ENCODE measurements at places on chromosomes 7 and 10.

- DNase-seq = no peak
Observed at GRCh38 chr10:48314107-48314506, 7.6 kb downstream of the MAPK8 start.

GRCh38 chr10:4242561-4243035, 457.6 kb upstream of the KLF6 start:
- no peak for DNase-seq

DNA sequence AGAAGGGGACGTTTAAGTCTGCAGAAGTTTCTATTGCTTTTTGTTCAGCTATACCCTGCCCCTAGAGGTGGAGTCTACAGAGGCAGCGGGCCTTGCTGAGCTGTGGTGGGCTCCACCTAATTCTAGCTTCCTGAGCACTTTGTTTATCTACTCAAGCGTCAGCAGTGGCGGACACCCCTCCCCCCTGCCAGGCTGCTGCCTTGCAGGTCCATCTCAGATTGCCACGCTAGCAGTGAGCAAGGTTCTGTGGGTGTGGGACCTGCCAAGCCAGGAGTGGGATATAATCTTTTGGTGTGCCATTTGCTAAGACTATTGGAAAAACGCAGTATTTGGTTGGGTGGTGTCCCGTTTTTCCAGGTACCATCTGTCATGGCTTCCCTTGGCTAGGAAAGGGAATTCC, 147.3 kb upstream of the PRPS1L1 start:
- no peak for DNase-seq

DNA sequence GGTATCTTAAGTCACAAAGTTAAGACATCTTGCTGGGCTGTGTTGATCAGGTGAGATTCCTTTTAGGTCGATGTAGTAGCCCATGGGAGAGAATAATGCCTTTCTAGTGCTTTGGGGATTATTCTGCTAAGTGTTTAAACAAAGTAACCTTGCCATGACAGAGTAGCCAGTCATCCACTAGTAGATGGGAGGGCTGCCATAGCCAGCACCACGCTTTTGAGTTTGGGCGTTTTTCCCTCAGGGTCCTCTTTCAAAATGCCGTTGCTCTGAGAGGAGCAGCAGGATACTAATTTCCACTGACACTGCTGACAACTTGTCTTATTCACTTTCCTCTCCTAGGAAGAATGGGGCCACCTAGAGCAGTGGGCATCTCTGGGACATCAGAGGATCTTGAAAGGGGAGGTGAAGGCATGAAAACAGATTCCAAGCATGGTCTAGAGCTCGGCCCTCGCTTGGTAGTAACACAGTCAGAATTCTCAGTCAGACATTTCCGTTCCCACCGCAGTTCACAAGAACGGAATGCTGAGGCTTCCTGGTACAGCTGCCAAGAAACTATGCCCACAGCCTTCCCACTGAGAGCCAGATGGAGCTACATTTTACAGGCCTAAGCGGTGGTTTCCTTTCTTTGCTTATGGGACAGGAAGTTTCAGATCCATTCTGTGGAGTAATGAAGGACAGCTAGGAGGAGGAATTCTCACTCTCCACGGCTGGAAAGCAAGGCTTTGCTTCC, 15.3 kb upstream of the RSU1 start:
- DNase-seq = no peak

GRCh38 chr10:129193148-129193547, 273.9 kb upstream of the MGMT start:
- DNase-seq = no peak

GRCh38 chr7:140867467-140868462, 57.0 kb downstream of the BRAF start:
- DNase-seq = no peak

GRCh38 chr10:27525819-27526218, 21.7 kb downstream of the RAB18 start:
- DNase-seq = no peak

- no peak for DNase-seq
Observed at GRCh38 chr10:49758249-49758930, 3.7 kb downstream of the OGDHL start.

DNA sequence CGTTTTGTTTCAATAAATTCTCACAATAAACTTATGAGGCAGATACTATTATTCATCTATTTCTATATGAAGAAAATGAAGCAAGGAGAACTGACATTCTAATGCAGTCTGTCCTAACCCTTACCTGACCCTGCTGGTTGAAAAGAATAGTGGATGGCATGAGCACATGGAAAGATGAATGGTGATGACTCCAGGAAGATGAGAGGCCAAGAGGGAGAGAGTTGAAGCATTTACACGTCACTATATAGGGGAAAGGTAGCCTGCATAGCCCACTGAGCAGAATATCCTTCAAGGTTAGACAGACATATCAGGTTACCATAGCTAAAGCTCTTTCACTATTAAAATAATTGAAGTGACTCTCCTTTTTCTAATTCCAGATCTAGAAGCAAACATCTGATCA, 163.9 kb upstream of the CDK1 start:
- DNase-seq = no peak

- DNase-seq = no peak
Observed at GRCh38 chr10:124756156-124756903, 12.2 kb upstream of the FAM53B start.

DNA sequence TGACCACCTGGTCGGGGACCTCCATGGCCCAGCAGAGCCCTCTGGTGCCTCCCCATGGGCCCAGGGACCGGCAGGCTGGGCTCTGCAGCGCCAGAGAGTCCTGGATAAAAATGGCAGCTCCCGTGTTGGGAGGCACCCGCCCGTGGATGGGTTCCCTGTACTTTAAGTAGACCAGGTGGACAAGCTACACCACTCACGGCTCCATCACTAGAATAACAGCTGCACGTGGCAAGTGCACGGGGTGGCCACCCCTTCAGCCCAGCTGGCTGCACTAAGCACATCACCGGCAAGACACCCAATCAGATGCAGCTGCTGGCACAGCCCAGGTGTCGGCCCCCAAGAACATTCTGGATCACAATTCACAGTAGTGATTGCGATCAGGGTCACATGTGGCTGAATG, 69.8 kb downstream of the DIP2C start:
- no peak for DNase-seq

DNA sequence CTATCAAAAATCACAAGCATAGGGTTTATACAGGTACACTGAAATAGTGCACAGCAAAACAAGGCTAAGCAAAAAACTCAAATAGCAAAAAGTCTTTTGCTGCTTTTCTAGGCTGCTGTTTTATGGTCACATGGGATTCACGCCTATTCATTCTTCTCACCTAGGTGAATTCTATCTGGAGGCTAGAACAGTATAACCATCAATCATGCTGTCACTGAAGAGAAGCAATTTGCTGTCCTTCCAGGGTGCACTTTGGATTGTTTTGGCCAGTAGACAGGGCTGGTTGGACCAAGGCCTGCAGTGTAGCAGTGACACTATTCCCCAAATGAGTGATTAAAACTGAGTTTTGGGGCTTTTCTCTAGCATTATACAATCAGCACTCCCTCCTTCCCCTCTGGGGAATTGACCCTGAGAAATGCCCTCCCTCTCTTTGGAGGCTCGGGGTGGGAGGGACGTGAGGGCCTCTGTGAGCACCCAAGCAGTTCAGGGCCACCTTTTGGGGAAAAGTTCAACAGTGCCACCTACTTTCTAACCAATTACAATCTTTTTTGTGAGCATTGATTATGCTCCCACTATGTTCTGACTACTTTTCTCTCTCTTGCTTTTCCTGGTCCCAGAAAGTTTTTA, 16.2 kb upstream of the SND1 start:
- no peak for DNase-seq

- DNase-seq = no peak
Observed at GRCh38 chr7:49483142-49483541, 290.3 kb upstream of the VWC2 start.

GRCh38 chr7:145665499-145666258, 450.9 kb upstream of the CNTNAP2 start:
- no peak for DNase-seq

DNA sequence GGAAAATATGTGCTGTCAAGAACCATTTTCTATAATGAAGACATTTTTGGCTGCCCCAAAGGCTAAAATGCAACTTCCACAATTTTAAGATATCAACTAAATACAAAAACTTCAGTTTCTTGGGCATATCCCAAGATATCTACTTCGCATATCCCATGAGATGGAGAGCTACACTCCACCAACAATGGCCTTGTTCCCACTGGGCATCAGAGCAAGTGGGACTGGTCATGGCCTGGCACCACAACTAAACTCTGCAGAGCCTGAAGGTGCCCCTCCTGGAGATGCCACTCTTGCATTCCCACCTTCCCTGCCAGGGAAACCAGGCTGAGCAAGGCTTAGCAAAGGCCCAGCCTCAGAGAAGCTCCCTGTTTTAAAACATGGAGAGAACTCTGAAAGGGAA, 75.8 kb upstream of the LRRC17 start:
- no peak for DNase-seq

- no peak for DNase-seq
Observed at GRCh38 chr10:59702347-59702746, 7.3 kb downstream of the SLC16A9 start.

GRCh38 chr10:59037018-59037389, 139.4 kb upstream of the PHYHIPL start:
- DNase-seq = no peak

- DNase-seq = no peak
Observed at GRCh38 chr10:122882766-122883165, 3.4 kb upstream of the FAM24B start.

- peak; percentile 89 for DNase-seq
Observed at GRCh38 chr10:70405037-70405824, 1.3 kb downstream of the EIF4EBP2 start.

- no peak for DNase-seq
Observed at GRCh38 chr10:101831169-101831811, 12.3 kb downstream of the KCNIP2 start.

- DNase-seq = no peak
Observed at GRCh38 chr10:124035928-124036558, 57.4 kb downstream of the CHST15 start.

DNA sequence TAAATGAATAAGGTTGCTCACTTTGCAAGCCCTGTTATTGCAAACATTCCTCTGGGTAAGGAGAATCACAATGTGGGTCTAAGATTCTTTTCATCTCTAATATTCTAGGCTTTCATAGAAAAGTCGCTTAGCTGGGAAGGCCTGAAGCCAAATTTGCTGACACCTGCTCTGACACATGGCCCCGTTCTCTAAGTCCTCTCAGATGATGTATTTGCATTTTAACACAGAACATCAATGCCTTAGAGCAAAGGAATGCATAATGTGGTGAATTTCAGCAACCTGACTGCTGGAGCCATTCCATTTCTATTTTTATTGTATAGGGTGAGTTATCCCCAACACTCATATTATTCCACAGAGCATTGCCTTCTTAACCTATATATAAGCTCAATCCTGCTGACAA, 682.1 kb upstream of the NRP1 start:
- DNase-seq = no peak
